ENCODE measurements at places on chromosomes 2 and 18. TPM values are rescaled to one million over a fixed set of nuclear protein-coding genes. Genes with fewer than 3 reads are reported as not detected.

DNA sequence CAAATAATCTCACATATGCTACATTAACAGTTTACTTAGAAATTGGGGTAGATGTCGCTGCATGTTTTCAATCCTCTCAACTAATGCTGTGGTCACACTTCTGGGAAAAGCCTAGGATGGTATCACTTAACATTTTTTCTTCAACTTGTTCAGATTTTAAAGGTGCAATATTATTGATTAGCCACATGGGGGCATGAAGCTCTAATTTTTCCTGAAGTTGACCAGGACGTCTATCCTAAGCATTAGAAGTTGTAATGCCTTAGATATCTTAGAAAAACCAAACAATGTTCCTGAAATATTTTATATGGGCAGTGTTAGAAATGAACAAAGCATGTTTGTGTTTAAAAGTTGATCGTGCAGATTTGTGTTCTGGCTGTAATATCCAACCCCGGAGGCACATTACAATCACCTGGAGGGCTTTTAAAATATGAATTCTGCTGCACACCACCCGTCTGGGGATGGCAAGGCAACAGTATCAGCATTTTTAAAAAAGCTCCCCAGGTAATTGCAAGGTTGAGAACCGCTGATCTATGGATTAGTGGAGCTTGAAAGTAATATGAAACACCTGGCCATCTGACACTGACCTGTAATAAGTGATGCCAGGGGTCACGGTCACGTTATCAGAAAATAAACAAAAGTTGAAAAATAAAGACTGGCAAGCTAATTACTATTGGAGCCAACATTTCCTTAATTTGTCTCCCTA, 100.5 kb upstream of the LMAN1 start:
- peak; percentile 12 for DNase-seq

- DNase-seq = no peak
Observed at GRCh38 chr2:8331068-8331467, 350.8 kb upstream of the ID2 start.

DNA sequence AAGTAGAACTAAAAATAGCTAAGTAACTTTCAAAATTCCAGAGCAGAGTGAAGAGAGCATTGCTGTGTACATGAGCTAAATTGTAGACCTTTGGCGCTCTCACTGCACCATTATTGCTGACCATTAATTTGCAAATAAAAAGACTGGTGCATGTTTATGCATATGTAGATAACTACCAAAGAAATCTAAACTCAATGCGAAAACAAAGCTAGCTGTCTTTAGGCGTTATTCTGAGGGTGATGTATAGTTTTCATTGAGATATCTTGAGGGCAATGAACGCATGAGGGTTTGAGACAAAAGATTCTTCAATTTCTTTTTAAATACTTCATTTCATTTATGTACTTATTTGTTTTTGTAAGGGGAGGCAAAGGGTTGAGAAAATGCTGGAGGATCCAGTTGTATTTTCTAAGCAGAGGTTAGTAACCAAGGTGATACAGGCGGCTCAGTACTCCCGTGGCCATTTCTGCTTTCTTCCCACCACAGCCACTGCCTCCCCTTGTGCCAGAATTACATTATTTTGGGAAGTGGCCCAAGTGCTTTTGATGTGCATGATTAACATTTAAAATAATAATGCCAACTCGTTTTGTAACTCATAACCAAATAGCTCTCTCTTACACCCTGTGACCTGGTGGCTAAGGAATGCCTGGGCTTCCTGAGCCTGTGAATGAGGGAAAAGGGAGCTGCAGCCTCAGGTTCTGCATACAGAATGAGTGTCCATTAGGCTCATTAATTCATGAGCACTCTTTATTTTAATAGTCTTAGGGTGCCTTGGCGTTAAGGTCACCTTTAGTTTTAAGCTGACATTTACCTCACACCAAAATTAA, 797.8 kb upstream of the GYPC start:
- no peak for DNase-seq

DNA sequence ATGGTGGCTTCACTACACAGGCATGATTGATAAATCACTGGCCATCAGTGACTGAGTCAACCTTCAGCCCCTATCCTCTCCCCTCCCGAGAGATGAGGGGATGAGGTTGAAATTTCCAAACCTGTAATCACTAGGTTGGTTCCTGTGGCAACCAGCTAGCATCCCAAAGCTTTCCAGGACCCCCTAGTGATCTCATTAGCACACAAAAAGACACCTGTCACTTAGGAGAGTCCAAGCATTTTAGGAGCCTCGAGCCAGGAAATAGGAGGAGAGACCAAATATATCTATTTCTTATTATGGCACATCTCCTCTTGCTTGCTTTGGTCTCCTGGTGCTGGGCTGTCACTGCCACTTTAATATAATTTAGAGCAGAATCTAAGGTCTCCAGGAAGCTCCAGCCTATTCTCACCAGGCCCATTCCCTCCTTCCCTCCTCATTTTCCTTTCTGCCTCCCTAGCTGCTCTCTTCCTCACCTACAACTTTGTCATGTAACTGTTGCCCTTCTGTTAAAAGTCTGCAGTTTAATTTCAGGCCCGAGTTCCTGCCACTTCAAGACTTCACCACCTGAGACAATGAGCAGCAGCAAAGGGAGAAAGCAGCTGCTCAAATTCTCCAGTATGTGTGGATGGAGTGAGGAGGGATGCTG, 33.2 kb upstream of the NAB1 start:
- no peak for DNase-seq

- DNase-seq = no peak
Observed at GRCh38 chr2:10966741-10967140, 55.0 kb downstream of the KCNF1 start.

- DNase-seq = peak; percentile 59
Observed at GRCh38 chr18:76524900-76525698, 30.1 kb upstream of the ZNF516 start.

DNA sequence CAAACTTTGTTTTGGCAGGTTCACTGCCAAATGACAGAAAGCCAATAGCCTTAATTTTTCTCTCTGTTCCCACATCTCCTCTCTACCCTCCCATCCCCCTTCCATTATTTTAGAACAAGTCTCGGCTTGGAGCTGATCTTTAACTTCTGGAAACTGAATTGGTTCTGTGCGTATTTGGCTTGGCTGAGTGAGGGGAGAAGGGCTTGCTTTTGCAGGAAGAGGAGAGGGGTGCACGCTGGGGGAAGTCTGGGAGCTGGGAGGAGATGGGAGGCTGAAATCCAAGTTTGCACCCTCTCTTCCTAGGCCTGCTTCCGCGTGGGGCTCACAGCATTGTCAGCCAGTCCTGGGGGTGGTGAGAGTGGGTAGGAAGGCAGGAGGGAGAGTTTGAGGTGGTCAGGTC, 176.1 kb upstream of the SPRED2 start:
- DNase-seq = no peak

Gene UPP2
- not detected for total RNA-seq

Gene RGPD4
- not detected for total RNA-seq

Gene NEU4
- not detected for total RNA-seq

Gene RNU2-63P
- not detected for total RNA-seq

Gene AUP1
- 135 TPM for total RNA-seq

Gene HOXD8
- 9.9 TPM for total RNA-seq
